ENCODE measurements at places on chromosomes 11 and 22. TPM values are rescaled to one million over a fixed set of nuclear protein-coding genes. Genes with fewer than 3 reads are reported as not detected.

The PRCP gene
- polyA plus RNA-seq, result 275 TPM

The DNAJC24 gene
- 26.6 TPM for polyA plus RNA-seq

The GPHA2 gene
- polyA plus RNA-seq, result 2.1 TPM

The CYTH4 gene
- 4.7 TPM for polyA plus RNA-seq

The RFPL2 gene
- polyA plus RNA-seq, result 0.28 TPM

The POU2AF1 gene
- 1.6 TPM for polyA plus RNA-seq

GRCh38 chr22:43789452-43789851 is 22.7 kb downstream of the EFCAB6 start:
- DNase-seq, result no peak

DNA sequence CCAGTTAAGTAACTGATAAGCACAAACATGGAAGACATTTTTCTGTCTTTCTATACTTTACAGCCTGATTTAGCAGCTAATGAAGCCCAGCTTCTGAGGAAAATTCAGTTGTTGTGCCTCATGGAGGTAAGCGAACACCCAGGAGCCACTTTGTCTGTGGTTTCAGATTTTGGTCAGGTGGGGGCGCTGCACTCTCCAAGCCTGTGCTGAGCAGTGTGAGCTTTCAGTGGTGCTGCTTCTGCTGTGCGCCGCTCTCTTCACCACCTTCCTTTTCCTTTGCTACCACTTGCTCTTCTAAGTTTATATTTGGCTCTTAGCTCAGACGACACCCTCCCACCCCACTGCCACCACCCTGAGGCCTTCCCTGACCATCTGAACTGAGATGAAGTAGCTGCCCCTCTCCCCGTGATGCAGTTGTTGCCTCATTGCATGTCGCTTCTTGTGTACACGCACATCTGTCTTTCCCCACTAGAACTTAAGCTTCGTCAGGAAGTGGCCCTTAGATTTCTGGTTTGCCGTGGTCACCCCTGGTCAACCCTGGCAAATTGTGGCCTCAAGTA is 14.0 kb downstream of the PSMD13 start:
- DNase-seq, result peak; percentile 30

DNA sequence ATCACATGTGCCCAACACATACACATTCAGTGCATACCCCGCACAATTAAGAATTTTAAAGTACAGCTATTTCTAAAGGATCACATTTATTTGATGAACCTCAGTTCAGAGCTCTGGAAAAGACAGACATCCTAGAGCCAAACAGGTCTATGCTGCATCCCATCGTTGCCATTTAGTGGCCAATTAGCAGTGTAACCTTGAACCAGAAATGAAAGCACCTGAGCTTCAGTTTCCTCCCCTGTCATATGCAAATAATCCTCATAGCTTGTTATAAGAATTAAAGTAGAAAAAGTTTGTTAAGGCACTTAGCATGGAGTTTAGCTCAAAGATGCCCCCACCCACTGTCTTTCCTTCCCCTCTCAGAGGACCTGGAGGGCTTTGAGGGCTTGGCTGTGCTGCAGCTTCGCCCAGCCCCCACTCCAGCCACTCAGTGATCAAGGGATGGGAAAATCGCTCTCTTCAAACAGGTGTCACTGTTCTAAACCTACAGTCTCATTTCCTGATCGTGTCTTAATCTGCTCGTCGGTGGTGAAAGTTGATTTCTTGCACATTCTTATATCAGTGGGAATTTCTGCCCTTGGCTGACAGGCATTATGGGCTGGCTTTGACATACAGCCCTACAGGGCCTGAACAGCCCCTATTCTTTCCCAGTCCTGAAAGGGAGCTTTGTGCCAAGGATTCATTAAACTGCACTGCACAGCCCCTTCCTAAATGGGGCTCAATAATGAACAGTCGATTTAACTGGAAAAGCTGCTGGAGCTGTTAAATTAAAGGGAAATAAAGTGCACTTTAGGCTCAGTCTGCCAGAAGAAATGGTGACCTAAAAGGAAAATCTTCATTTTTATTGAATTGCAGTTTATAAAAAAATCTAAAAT is 23.3 kb upstream of the FAM181B start:
- DNase-seq, result no peak

- no peak for DNase-seq
These were observed 2.7 kb downstream of the MUC5B start for GRCh38 chr11:1225386-1226225.

- peak; percentile 79 for DNase-seq
These were observed 98.4 kb downstream of the VPREB1 start for GRCh38 chr22:22342697-22343580.

GRCh38 chr11:119800619-119801018 is 71.6 kb upstream of the NECTIN1 start:
- no peak for DNase-seq

GRCh38 chr11:26712497-26712896 is 9.4 kb downstream of the SLC5A12 start:
- DNase-seq, result no peak

DNA sequence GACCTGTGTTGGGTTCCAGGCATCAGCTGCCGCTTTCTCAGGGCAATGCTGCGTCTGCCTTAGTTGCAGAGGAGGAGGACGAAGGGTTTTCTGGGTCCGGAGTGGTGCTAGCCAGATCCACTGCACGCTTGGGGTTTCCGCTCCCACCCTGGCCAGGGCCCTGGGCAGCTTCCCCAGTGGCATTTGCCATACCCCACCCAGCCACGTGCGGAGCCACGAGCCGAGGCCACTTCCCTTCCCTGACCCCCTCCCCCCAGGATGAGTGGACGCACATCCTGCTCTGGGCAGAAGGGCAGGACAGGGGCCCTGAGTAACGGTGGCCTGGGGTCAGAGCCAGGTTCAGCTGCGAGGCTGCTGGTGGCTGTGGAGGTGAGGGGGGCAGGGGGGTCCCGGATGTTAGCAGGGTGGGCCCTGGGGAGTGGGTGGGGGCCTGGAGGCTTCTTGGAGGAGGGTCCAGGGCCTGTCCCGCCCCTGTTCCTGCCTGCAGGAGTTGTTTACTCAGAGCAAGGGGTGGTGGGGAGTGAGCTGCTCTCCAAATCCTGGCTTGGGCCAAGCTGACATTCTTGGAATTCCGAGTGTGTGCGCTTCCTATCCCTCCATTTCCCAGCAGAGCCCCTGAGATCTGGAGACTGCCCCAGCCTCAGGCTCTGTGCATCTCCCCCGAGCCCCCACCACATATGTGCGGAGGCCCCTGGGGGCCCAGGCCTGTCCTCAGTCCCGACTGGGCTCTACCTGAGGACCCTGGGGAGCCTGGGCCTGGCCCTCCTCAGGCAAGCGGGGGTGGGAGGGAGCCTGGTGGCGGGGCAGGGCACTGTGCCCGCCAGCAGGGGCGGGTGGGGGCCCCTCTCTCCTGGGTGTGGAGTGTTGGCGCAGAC is 1.4 kb downstream of the TSPAN4 start:
- peak; percentile 88 for DNase-seq
